Stimulated activated CD8-positive, alpha-beta memory T cell treated with anti-CD3 and anti-CD28 coated beads, Interleukin-7, amount 100 ng/mL, for 1 hour (primary cell): ENCODE measurements at places on chromosomes 7 and 10.

DNA sequence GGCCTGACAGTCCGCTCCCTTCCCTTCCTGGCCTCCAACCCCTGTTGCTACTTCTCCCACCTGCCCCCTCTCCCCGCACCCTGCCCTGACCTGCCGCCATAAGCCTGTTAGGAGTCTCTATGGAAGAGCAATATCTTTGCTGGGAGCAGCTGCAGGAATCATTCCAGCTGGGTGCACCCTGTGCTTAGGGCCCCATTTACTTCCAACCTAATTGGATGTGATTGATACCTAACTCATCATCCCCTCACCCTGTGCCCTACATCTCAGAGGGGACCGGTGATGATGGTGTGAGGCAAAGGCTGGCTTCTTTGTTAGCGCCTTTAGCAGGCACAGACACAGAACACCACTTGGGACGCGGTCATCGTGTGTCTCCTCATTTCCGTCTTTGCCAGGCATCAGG, 80.0 kb upstream of the FAM180A start:
- no peak for DNase-seq

DNA sequence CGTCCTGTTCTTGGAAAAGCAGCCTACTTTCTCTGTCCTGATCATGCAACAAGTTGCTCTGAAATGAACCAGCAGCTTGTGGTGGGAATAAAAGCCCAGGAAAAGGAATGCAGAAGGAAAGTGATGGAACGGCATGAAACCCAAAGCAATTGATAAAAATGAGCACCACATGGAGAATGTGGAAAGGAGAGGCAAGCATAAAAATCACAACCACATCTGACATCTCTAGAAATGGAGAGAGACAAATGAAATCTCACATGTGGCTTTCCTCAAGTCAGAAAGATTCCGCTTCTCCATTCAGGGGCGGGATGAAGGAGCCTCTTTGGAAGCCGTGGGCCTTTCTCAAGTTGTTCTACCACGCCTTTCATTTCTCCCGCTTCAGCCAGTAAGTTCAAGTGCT, 631.7 kb upstream of the GALNT17 start:
- DNase-seq = no peak

- DNase-seq = no peak
Measured at GRCh38 chr10:49474901-49475300, 64.0 kb downstream of the ERCC6 start.

DNA sequence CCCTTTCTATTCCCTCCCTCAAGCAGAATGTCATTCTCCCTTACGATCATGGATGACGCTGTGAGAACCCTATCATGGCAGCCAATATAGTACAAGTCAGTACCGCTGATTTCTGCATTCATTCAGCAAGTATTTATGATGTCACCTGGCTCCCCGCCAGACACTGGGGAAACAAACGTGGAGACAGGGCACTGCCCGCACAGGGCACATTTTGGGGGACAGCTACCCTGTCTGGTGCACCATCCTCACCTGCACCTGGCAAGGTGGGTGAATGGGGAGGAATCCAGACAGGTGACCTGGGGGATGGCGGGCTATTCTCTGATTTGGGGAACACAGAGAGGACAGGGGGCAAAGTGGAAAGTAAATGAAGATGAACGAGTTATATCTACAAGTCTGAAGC, 28.4 kb downstream of the MKI67 start:
- DNase-seq = no peak

DNA sequence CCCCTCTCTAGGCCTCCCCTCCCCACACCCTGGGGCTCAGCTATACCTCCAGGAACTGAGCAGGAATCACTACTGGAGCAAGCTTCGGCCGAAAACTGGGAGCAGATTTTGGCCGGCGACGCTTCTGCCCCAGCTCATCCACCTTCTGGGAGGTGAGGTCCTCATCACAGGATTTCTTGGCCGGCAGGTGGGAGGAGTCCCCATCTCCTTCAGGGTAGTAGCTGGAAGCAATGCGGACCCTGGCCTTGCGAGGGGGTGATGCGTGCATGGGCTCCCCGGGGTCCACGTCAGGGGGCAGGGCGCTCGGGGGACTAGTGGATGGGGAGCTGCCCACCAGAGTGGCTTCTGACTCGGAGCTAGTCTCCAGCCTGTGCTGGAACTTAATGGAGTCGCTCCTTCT, 105.5 kb downstream of the DLG5 start:
- DNase-seq = no peak

GRCh38 chr7:131354390-131354789, 26.7 kb downstream of the MKLN1 start:
- DNase-seq = no peak

DNA sequence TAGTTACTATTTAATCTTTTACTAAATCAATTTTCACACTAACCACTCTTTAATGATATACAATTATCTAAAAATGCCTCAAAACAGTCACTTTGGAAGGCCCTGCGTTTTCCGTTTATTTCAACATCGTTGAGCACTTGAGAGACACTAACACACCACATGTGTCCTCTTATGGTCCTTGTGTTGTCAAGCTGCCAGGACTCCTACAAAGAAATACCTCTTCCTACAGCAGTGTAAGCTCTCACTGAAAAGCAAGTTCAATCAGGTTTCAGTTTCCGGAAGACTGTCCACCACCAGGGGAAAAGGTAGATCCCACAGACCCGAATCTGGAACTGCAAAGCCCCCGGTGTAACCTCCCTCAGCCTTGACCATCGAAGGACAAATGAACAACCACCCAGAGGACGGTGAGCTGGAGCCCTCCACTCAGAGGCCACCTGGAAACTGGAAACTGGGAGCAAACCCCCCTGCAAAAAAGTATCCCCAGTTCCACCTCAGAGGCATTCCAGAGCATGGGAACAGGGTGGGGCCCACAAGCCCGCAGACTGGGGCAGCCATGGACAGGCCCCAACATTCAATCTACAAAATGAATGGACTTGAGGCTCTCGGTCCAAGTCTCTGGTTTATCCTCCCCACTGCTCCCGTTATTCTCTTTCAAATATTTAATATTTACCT, 37.6 kb downstream of the KCNH2 start:
- DNase-seq = no peak

GRCh38 chr7:139937715-139938114, 108.7 kb downstream of the TBXAS1 start:
- no peak for DNase-seq

DNA sequence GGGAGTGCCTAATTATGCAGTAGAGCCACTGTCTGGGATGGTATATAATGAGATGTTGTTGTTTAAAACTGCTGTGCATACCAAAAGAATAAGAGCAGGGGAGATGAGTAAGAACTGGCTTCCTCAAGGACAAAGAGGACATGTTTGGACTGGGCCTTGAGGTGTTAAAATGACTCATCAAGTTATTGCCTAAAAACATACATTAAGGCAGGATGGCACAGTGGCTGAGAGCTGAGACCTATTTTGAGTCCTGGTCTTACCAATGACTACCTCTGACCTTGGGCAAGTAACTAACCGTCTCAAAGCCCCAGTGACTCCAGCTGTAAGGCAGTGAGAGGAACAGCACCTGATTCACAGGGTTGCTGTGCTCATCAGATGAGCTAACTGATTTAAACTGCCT, 71.1 kb downstream of the CFAP58 start:
- no peak for DNase-seq

- no peak for DNase-seq
Measured at GRCh38 chr10:70782746-70783680, 2.2 kb downstream of the TBATA start.

GRCh38 chr10:6239213-6239991, 36.7 kb downstream of the PFKFB3 start:
- peak; percentile 21 for DNase-seq

GRCh38 chr7:46775776-46776175, 806.1 kb downstream of the TNS3 start:
- no peak for DNase-seq

- no peak for DNase-seq
Measured at GRCh38 chr7:30562498-30562897, 32.2 kb upstream of the GARS1 start.

GRCh38 chr10:42827201-42827600, 44.6 kb downstream of the BMS1 start:
- no peak for DNase-seq
